ENCODE measurements at places on chromosomes 1 and 21.

GRCh38 chr1:63787875-63788274 is 14.1 kb downstream of the ROR1 start:
- DNase-seq = no peak

- no peak for DNase-seq
Observed at GRCh38 chr1:108045460-108045859, 80.5 kb upstream of the VAV3 start.

- no peak for DNase-seq
Observed at GRCh38 chr1:198245379-198245778, 88.6 kb downstream of the NEK7 start.

- no peak for DNase-seq
Observed at GRCh38 chr1:31856140-31856539, 40.3 kb upstream of the SPOCD1 start.

- DNase-seq = no peak
Observed at GRCh38 chr21:38811257-38811656, 5.5 kb downstream of the ETS2 start.

GRCh38 chr1:246815693-246816270 is 91.6 kb downstream of the SCCPDH start:
- no peak for DNase-seq

DNA sequence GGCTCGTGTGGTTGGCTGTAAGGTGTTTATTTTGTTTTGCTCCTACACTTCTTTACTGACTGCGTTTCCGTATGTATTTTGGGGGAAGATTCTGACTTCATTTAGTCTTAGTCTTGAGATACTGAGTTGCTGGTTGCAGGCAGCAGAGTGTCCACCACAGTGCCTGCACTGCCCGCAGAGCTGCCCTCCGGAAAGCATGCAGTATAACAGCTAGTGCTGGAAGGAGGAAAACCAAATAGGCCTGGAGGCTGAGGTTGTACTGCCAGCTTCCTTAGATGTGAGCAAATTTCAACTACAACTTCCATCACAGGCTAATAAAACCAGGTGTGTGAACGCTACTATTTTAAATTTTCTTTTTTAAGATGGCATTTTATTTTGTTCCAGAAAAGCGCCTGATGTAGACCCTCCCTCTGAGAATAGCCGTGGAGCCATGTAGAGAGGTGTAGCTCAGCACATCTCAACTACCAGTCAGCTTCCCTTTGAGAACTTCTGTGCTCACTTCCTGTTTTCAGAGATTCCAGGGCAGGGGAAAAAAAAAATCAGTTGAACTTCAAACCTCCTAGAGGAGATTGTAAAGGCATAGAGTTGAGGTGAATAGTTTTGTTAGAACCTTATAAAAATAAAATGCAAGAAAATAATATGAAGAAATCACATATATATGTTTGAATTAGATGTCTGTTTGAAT is 17.6 kb downstream of the LMO4 start:
- DNase-seq = no peak

- DNase-seq = no peak
Observed at GRCh38 chr1:44208226-44208625, 5.0 kb upstream of the DMAP1 start.

DNA sequence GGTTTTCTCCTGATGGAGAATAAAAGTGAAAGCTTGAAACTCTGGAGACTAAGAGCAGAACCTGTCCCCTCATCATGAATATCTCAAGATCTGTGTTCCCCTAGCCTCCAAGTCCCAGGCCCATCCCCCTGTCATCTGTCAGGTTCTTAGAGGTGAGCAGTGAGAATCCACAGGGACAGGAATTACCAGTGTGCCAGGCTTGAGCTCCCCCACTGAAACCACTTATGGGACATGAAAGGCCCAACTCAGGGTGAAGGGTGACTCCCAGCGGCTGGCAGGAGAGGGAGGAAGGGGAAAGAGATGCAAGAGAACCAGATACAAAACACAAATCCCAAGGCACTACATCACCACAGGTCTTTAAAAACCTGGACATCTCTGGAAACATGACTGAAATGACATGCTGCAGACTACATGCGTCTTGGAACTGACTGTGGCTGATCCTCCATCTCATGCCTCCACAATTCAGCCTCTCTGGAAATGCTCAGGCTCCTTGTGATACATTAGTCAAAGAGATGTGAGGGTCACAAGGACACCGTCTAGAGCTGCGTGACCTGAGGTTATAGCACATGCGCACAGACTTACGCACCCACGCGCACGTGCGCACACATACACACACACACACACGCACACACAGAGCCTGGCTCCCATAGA is 6.8 kb upstream of the LY9 start:
- DNase-seq = no peak

- DNase-seq = no peak
Observed at GRCh38 chr1:48080331-48081255, 83.4 kb upstream of the TRABD2B start.

- DNase-seq = no peak
Observed at GRCh38 chr1:223460566-223461189, 67.5 kb downstream of the CCDC185 start.

DNA sequence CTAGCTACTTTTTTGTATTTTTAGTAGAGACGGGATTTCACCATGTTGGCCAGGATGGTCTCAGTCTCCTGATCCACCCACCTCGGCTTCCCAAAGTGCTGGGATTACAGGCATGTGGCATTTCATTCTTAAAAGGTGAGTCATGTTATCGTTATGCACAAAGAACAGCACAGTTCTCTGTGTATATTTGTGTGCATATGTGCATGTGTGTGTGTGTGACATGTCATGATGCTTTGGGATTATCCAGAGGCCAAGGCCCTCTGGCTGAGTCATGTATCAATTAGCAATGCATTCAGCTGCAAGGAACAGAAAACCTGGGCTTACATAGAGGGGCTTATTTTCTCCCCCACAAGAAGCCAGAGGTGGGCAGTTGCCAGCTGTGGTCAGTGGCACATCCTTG is 301.7 kb upstream of the KAZN start:
- DNase-seq = no peak

- no peak for DNase-seq
Observed at GRCh38 chr1:111517469-111518225, 14.2 kb upstream of the ADORA3 start.

- DNase-seq = no peak
Observed at GRCh38 chr1:204289280-204289679, 70.4 kb downstream of the PLEKHA6 start.

DNA sequence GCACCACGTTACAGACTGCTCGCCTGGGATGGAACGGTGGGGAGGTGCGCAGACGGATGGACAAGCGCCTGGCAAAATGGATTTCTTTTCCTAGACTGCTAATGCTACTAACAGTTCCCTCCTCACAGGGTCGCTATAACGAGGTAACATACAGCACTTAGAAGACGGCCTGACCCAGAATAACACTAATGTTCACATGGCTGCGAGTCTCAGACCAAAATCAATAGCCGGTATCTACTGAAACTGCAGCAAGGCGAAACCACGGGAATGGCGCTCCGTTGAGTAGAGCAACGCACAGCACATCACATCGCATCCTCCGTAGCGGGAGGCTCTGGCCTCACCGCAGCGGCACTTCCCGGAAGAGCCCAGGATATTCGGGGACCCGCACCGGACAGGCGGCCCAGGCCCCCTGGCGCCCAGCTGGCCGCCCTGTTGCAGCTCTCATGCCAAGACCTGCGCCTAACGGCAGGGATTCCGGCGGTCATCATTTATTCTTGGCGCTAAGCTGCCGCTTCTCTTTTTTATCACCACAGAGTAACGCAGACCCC is 46.6 kb downstream of the VPS26C start:
- no peak for DNase-seq

- DNase-seq = no peak
Observed at GRCh38 chr1:69643266-69643665, 75.5 kb downstream of the LRRC7 start.

GRCh38 chr1:83103341-83103740 is 895.6 kb downstream of the TTLL7 start:
- DNase-seq = no peak

GRCh38 chr1:38696371-38696770 is 163.2 kb downstream of the RRAGC start:
- DNase-seq = no peak

DNA sequence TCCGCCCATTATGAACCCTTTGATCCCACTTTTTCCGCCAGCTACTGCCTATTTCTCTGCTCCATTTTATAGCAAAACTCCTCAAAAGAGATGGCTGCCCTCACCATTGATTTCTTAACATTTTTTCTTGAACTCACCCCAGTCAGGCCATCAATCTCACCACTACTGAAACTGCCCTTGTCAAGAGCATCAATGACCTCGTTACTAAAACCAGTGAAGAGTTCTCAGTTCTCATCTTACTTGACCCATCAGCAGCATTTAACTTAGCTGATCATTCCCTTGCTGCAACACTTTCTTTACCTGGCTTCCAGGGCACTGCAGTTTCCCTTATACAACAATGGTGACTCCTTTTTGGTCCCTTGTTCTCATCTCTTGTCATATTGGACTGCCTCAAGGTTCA is 35.2 kb upstream of the FASLG start:
- no peak for DNase-seq

- DNase-seq = no peak
Observed at GRCh38 chr1:3930301-3931006, 30.4 kb upstream of the C1orf174 start.

- no peak for DNase-seq
Observed at GRCh38 chr1:167800251-167800650, 78.5 kb downstream of the MPZL1 start.

DNA sequence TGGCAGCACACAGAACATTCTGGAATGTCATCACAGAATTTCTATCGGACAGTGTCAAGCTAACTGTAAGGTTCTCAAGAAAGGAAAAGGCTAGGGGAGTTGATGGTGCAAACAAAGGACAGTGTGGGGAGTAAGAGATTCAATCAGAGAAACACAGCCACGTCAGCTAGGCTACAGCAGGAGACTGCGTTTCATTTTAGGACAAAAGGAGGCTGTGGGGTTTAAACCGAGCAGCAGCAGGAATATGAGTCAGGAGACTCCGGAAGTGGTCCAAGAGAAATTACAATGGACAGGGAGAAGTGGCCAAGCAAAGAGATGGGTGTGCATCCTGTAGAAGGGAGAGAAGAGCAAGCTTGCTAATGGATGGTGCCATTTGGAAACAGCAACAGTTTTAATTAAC is 37.4 kb upstream of the C1orf198 start:
- no peak for DNase-seq

- DNase-seq = no peak
Observed at GRCh38 chr1:116777831-116778830, 23.9 kb downstream of the CD2 start.

- no peak for DNase-seq
Observed at GRCh38 chr1:229882621-229883020, 184.4 kb upstream of the GALNT2 start.

- peak; percentile 4 for DNase-seq
Observed at GRCh38 chr1:57741521-57741920, 317.7 kb upstream of the DAB1 start.

DNA sequence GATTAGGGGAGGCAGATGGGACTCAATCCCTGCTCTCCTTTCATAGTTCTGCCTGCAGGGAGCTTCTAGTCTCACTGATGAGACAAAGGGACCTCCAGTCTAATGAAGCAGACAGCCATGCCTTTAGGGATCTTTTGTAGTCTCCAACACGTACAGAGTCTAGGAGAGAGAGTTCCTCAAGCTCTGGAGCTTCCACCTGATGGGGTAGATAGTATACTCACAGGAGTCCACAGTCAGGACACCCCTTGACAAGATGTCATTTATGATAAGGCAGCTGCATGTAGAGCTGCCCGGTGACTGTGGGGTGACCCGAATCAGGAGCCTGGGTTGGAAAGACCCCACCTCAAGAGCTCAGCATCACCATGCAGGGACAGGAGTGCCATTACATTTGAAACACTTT is 55.3 kb upstream of the CNTN2 start:
- DNase-seq = no peak

- no peak for DNase-seq
Observed at GRCh38 chr1:62712336-62713243, 24.4 kb upstream of the DOCK7 start.

DNA sequence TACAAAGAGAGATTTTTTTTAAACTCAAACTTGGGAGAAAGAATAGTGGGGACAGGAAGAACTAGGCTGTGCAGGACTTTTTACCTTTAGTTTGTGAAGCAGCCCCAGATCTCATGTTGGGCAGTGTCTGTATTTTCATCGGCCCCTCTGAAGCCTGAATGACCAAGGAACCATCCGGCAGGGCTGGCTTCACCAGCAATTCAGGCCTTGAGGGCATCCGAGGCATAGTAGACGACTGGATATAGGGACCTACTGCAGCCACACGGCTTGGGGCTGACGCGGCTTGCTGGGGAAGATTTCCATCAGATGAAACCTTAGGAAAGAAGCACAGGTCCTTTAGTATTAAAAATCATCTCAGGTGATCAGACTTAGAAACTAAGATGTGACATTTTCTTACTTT is 43.7 kb downstream of the TP53BP2 start:
- no peak for DNase-seq

DNA sequence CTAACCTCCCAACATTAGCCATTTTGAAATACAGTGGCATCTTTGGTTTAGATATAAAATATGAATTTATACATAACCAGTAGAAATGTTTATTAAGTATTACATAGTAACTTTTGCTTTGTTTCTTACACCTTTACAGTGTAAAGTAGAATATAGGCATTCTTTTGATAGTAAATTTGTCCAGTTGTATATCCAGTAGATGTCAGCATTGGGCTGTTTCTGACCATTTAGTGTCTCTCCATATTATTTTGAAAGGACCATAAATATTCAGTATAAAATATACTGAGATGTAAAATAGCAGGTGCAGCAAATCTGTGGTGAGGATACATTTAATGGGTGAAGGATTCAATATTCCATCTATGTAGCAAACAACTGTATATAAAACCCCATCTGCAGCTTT is 115.8 kb upstream of the ZRANB2 start:
- DNase-seq = no peak

GRCh38 chr1:4355839-4356238 is 298.6 kb upstream of the AJAP1 start:
- DNase-seq = no peak

- DNase-seq = no peak
Observed at GRCh38 chr1:9418851-9419250, 120.4 kb upstream of the SLC25A33 start.

GRCh38 chr1:77876884-77877283 is 11.5 kb upstream of the NEXN start:
- no peak for DNase-seq

DNA sequence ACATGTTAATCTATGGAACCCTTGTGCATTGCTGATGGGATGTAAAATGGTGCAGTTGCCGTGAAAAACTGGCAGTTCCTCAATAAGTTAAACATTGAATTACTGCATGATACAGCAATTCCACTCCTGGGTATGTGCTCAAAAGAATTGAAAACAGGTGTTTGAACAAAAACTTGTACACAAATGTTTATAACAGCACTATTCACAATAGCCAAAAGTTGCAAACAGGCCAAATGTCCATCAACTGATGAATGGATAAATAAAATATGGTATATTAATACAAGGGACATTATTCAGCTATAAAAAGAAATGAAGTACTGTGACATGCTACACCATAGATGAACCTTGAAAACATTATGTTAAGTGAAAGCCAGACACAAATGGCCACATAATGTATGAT is 17.7 kb upstream of the SRSF10 start:
- DNase-seq = no peak

Measured in GM19239 (cell line).